ENCODE measurements at places on chromosomes 11 and 22.

DNA sequence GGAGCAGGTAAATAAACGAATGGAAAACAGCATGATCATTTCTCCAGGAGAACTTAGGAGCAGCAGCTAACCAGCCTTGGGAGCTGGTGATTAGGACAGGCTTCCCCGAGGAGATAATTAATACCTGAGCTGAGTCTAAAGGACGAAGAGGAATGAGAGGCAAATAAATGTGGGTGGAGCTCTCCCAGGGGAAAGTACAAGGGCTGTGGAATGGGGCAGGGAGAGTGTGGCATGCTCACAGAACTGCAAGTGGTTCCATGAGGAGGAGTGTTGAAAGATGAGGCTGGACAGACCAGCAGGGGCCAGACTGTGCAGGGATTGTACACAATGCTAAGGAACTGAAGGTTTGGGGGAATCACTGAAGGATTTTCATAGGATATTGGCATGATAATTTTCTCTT lies 14.2 kb upstream of the TLCD5 start:
- DNase-seq: no peak

DNA sequence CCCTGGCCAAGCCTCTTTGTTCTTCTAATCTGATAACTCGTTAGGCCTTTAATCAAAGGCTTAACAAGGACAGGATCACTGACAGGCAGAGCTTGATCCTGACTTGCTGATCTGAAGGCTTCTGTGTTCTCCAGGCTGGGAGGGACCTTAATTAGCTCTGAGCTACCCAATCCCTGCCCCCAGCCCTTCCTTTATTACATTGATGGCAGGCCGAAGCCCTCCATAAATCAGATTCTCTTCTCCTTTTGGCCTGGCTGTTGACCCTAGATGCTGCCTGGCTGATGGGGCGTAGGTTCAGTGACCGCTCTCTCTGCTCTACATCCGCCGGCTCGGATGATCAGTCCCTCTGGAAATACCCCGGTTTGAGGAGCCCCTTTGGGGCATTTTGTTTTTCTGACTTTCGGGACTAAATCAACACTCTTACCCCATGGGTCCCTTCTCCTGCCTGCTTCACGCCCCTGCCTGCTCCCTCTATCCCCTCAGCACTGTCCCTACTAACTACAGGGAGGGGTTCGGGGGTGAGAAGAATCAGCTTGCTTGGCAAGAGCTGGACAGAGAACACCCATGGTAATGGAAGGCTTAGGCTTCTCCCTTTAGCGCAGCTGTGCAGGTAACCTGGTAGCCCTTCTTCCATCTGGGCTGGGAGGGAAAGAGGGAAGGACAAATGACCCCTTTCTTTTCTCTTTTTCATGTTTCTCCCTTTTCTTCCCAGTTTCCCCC lies 10.0 kb upstream of the RRM1 start:
- no peak for DNase-seq

DNA sequence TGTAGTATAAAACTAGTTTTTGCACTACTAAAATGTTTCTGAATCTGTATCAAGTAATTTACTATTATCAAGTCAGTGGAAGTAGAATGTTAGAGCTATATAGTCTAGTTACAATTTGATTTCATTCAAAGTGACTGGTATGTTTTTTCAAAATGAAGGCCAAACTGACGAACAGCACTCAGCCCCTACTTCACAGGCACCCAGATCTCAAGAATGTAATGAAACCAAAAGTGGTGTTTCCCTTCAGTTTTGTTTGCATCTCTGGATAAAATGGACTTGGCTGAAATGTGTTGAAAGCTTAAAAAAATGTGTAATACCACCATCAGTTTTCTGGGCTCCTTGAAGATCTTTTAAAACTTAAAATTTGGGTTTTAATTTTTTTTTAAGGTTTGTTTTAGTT lies 46.4 kb downstream of the QSER1 start:
- no peak for DNase-seq

DNA sequence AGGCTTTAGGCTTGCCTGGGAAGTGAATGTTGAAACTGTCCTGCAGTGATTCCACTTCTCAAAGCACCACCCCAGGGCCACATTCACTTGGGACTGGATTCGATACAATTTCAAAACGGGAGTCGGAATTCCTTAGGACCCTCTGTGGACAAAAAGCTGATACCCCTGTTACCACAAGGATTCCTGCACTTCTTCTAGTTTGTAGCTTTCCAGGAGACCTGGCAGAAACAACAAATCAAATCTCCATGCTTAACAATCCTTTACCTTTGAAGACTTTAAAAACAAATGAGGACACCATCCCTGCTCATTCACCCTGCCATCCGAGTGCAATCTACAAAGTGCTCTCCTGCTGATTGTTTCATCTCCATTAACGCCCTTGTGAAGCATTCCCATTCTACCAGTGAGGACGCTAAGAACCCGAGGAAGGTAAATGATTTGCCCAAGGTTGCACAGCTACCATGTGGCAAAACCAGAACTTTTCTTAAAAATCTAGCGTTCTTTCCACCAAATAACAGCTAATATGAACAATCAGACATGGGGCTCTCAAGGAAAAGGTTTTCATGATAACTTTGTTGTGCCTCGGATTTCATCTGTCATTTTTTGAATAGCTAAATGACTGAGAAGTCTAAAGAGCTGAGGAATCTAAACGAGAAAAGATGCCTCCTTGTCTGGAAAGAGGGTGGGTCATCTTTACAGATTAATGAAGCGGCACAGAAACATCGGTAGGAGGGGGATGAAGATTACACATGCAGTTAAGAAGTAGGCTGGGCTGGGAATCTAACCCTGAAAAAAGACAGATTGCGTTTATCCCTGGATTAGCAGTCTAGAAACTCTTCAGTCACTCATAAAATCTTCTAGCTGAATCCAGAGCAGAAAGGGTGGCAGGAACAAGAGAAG lies 720 bp upstream of the MPZL2 start:
- no peak for DNase-seq
